COLO829 (cell line): ENCODE measurements at places on chromosomes 11 and 22.

DNA sequence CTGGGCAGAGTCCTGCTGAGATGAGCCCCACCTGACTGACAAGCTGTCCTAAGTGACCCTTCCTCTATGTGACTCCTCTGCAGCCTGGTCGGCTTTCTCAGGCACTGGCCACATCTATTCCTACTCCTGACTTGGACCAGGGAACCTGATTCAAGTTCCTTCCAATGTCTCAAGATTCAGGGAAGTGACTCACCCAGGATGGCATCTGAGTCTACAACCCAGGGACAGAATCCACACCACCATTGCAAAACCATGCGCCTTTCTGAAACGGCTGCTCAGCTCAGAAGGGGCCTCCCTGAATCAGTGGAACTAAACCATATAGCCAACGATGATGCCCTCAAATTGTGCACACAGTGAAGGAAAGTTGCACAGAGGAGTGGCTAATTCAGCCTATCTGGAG is 63.9 kb upstream of the CSNK2A3 start:
- no peak for DNase-seq

- DNase-seq: peak; percentile 48
These were observed 499 bp downstream of the ATL3 start for GRCh38 chr11:63670433-63671321.

DNA sequence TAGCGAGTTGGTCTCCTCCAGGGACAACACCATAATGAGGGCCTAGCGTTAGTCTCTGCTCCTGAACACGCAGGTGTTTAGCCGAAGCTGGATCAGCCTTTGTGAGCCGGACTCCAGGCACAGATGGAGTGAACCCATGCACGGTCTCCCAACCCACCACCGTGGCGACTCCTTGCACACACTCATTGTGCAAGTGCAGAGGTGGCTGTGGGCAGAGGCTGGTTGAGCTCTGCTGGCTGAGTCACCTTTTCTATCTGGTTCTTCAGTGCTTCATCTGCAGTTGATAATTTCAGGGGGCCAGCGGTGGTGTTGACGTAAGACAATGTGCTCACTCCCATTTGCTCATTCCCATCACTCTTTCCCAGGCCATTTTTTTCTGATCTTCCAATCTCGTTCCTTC is 72.1 kb upstream of the SLC22A12 start:
- no peak for DNase-seq

GRCh38 chr11:3950996-3951660 is 95.7 kb downstream of the STIM1 start:
- DNase-seq: no peak

- DNase-seq: no peak
These were observed 2.5 kb upstream of the RCOR2 start for GRCh38 chr11:63919267-63920125.

GRCh38 chr11:44617671-44618461 is 52.4 kb downstream of the CD82 start:
- DNase-seq: no peak

DNA sequence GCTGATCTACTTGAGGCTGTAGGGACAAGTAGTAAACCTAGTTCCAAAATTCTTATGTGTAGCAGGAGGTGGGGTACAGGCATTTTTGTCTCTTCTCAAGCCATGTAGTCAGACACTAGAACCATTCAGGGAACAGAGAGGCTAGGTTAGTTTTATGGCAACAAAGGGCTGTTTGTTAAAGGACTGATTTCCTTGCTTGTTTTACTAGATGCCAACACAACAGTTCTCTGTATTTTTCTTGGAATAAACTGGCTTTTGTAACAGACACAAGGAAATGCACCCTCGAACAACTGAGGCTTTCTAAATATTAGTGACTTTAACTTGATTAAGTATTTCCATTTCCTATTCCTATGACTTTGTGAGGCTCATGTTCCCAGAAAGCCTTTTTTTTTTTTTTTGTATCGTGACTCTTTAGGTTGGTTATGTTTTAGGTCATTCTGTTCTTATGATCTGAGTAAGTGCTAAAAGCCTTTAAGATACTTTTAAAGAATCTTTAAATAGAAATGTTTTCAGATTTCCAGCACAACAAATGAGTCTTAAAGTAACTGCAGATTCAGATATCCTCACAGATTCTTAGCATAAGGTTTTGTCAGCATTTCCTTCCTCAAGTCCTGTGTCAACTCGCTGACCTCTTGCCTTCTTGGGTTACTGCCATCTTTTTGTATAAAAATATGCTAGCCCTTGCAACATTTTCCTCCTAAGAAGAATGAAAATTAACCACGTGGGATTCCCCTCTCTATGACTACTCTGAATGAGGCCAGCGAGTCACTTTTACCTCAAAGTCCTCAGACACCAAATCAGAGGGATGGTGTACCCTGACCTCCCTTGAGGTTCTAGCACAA is 92.5 kb downstream of the CCDC83 start:
- peak; percentile 89 for DNase-seq

- no peak for DNase-seq
These were observed 23.6 kb downstream of the GDPD5 start for GRCh38 chr11:75502138-75502537.

GRCh38 chr22:29621761-29622526 is 18.5 kb downstream of the NF2 start:
- peak; percentile 94 for DNase-seq

- no peak for DNase-seq
These were observed 313.9 kb downstream of the ST3GAL4 start for GRCh38 chr11:126669416-126669815.

GRCh38 chr22:49577168-49578060 is 250.3 kb downstream of the BRD1 start:
- no peak for DNase-seq

- no peak for DNase-seq
These were observed 5.9 kb downstream of the RNF215 start for GRCh38 chr22:30381264-30381663.

DNA sequence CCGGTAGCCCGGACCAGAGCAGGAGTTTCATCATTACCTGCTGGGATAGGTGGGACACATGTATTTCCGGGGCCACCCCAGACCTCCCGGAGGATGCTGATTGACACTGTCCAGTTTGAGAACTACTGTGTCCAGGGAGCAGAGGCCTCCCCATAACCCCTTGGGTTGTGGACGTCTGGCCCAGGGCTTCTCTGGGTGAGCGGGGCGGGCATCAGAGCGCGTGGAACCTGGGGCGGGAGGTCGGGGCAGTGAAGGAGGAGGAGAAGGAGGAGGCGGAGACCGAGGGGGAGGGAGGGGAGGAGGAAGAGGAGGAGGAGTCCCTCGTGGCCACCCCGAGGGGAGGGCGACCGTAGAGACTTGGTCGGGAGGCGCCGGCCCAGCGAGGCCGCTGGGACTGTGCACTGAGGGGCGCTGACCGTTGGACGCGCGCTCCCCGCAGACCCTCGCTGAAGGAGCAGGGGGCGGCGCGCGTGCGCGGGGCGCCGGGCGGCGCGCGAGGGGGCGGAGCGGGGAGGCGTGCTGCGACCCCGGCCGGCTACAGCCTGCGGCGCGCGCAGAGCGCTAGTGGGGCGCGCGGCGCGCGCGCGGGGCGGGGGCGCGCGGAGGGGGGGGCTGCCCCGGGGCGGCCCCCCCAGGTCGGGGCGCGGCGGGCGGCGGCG is at the start of gene GRK3:
Gene GRK3 (plus strand): TSS at position 356 of the 659 bp plus-strand sequence. CDS start 366 bp downstream, outside the sequence.
- no peak for DNase-seq

DNA sequence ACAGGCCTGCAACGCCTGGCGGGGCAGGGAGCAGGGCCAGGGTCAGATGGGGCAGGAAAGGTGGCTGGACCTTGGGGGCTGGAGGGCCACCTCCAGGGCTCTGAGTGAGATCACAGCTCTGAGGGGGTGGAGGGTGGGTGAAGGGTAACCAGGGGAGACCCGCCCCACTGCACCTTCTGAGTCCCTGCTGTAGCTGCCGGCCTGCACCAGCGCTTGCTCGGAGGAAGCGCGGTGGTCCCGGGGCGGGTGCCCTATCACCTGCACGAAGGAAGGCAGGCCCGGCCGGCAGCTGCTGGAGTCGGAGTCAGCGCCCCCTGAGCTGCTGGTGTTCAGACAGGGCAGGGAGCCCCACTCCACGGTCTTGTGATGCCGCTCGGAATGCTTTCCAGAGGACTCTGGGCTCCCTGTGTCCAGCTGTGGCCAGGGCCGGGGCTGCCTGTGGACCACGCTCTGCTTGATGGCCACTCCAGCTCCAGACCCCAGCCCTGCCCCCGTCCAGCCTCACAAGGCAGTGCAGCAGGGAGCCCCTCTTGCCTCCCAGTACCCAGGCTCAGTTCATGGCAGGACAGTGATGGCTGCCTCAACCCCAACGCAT is 3.8 kb downstream of the LMNTD2 start:
- DNase-seq: no peak

GRCh38 chr22:31055635-31056159 is 25.4 kb upstream of the SMTN start:
- no peak for DNase-seq

DNA sequence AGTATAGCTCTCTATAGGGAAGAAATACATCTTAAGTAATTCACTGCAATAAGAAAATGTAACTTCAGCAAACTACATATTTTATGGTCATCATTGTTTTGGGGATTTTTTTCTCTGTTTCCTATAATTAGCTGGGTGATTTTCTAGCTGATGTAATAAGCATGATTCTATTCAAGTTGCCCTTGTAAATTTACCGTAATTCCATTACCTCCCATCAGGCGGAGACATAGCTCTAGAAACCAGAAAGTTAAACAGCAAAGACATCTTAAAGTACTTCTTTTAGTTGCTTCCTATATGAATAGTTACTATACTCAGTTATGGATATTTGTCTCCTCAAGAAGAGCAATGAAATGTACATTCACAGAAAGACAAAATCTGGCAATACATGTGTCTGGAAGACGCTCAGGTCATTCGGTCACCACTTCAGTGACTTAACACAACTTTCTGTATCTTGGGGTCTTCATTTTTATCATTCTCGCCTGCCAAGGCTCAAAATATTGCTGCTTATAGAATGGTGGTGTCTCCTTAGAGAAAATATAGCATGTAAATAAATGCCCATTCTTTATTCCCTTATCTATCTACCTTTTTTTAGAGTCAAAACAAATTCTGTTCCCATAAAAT is 239.9 kb upstream of the ZC3H12C start:
- DNase-seq: peak; percentile 16

DNA sequence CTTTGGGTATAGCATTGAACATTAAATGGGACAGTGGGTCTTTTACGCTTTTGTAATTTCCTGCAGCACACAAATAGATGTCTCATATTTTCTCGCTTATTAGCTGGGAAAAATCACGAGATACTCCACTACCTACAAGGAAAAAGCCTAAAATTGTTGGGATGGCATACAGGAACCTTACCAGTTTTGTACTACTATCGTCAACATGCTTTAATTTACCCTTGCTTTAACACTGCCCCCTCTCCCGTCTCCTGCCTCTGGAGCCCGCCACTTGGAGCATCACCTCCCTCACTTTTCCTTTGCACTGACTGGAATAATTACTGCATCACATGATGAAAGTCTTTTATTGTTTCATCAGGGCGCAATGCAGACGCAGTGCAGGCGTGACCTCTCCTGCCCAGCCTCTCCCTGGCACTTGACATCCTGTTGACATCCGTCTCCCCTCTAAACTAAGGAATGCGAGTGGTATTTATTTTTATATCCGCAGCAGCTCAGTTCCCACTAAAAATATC is 1.0 kb upstream of the FNBP4 start:
- DNase-seq: peak; percentile 86

DNA sequence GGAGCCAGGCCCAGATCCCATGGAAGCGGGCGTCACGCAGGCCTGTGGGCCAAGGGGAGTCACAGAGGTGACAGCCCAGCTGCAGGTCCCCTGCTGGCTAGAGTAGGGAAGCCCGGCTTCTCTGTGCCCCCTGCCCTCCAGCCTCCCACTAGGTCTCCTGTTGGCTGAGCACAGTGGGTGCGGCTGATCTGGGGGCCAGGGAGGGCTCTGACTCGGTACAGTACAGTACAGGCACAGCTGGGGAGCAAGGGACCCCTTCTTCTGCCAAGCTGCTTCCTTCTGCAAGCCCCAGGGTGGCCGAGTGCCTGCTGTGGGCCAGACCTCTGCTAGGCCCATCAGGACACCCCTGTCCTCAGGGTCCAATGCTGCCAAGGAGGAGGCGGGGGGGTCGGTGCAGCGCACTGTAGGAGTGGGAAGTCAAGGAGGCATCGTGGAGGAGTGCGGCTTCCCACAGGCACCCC is 10.1 kb downstream of the SUSD2 start:
- DNase-seq: no peak

GRCh38 chr22:21726650-21727049 is 8.9 kb downstream of the YPEL1 start:
- DNase-seq: no peak

GRCh38 chr22:32352681-32353080 is 5.0 kb upstream of the RFPL3 start:
- no peak for DNase-seq

DNA sequence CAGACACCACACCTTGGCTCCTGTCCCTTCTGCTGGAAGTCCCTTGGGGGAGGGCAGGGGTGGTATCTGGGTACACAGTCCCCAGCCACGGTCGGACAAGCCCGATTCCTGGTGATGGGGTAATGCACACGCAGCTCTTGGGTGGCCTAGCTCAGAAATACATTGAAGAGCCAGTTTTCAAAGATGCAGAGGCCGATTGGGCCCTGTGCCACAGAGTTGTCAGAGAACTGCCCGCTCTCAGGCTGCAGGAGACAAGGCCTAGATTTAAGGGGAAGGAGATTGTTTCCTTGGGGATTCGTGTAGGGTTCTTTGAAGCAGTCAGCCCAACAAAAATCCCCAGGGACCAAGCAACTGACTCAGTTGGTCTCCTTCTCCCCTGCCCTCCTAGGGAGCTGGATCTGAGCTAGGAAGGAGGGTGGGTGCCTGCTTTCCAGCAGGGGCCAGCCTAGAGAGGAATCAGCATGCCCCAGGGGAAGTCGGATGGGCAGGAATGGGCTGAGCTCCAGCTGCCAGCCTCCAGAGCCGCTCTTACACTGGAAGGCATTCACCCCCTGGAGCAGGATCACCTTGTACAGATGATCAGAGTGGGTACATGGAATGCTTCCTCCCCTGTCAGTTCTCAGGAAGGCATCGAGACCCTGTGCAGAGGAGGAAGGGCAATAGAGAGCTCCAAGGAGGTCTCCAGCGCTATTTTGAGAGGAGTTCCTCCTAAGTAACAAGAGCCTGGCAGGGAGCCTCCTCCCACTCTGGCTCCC is 3.3 kb upstream of the SCN4B start:
- DNase-seq: no peak

DNA sequence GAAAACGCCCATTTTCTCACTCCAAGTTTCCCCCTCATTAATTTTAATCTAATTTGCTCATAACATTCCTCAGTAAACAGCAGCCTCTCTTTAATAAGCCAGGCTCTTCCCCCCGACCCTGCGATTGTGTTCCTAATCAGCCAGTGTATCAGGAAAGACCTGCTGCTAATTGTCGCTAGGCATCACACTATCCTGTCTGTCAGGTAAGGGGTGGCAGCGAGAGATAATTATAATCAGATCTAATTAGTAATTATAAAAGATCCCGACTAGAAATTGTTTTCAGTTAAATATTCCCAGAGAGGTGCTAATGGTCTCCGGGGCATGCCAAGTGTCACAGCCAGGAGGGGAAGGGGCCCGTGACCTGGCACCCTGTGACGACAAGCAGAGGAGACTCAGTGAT is 142.8 kb downstream of the ST3GAL4 start:
- no peak for DNase-seq

GRCh38 chr22:46951973-46952372 is 189.5 kb downstream of the TBC1D22A start:
- DNase-seq: no peak
